Stimulated activated CD4-positive, alpha-beta T cell treated with anti-CD3 and anti-CD28 coated beads, Interleukin-4, amount 100 ng/mL, for 4 hours (primary cell): ENCODE measurements at places on chromosomes 7 and 10.

DNA sequence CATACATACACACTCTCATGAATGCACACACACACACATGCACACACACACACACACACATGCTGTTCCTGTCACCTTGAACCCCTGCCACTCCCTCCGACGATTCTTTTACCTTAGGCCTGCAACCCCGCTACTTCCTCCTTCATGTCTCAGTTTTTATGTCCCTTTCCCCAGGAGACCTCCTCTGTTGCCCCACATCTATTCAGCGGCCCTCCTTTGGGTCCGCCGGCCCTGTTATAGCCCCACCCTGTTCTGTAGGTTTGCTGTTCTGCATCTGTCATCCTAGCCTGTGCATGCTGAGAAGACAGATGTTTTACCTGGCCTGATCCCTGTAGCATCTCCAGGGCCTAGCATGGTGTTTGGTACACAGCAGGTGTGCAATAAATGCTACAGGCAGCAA lies 161.6 kb upstream of the PCBD1 start:
- no peak for DNase-seq

DNA sequence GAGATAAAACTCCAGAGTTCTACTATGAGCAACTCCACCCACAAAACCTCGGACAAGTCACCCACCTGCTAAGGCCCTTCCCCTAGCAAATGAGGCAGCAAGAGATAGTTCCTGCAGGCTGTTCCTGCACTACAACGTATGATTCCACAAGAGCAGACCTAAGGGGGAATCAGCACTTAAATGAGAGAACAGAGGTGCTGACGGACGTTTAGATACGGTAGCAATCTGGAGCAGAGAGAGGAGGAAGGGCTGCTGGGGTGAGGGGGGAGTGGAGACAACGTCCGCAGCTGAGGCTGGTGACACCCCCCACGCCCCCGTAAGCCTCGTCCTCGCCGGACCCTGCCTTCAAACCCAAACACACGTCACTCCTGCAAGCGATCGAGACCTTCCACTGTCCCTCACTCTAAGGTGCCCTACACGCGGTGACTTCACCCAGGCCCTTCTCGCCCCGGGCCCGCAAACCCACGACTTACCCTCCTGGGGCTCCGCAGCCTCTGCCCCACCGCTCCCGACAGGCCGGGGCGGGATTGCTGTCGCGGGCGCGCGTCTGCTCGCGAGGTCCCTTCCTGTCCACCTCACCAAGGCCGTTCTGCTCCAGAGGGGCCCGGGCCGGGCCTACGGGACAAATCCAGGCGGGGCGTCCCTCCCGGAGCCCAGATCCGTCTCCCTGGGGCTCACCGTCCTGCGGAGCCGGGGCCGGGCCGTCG lies 635 bp downstream of the ZNF12 start:
- DNase-seq, result peak; percentile 10

GRCh38 chr7:149720372-149721083 lies 52.9 kb downstream of the ZNF467 start:
- no peak for DNase-seq

- DNase-seq, result no peak
These were observed 71.2 kb downstream of the GRB10 start for GRCh38 chr7:50711271-50712175.

GRCh38 chr10:106795619-106796018 lies 368.9 kb downstream of the SORCS1 start:
- DNase-seq, result no peak

DNA sequence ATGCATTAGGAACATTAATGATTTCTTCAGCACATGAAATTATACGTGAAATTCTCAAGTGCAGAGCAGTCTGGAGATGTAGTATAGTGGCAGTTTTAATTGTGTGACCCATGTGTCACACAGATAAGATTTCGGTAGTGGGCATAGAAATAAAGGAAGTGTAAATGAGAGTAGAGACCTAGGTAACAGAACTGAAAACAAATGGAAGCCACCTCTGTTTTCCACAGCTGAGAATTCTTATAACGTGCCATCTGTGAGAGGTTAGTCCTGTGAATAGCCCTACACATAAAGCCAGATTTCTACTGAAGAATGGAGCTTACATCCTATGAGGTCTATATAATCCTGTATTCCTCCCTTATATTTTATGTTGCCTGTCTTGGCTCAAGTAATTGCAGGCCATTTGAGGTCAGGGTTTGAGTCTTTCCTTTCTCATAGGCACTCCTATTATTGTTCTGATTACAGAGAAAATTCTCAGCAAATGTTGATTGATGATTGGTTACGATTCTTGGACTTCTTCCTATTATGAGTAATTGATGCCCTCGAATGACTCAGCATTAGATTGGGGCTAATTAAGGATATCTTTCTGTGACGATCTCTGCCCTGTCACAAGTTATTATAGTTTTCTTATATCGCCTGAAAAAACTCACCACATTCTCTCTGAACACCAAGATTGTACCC lies 258.2 kb downstream of the KIF20B start:
- DNase-seq, result no peak

DNA sequence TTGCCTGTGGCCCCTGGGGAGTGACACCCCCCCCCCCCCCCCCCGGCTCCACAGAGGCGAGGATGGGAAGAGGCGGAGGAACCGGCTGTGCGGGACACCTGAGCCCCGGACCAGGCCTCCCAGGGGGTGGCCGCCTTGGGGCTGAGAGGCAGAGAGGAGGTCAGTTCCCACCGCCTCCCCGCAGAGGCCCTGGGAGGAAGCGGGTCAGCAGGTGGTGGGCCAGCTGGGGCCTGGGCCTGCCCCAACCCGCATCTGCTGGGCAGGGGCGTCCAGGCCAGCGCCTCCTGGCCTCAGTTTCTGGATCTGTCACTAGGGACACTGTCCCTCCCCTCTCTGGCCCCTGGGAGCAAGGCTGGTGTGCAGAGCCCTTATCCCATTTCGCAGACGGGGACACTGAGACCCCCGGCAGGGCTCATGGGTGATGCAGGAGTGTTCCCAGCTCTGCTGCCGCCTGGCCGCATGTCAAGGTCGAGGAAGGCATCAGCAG lies 14.6 kb upstream of the LFNG start:
- no peak for DNase-seq

DNA sequence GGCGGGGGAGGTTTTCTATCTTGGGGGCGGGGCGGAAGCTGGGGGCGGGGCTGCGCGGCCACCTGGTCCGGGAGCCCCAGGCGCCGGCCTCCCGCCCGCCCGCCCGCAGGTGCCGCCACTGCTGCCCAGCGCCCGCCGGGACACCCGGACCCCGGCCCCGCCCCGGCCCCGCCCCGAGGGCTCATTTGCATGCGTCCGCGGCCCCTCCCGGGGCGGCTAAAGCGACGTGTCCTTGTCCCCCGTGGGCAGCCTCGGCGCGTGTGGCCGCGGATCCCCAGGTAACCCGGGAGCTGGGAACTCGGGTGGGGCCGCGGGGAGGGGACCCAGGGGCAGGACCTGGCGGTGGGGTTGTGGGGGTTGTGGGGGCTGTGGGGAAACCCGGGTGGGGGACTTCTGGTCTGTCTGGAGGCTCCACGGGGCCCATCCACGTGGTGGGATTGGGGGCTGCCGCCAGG lies at the start of gene BHLHA15:
Gene BHLHA15, plus strand, starts transcription at position 219 of the 455 bp plus-strand sequence. CDS start 871 bp downstream, outside the sequence.
- no peak for DNase-seq
